Mucosa of descending colon (tissue), 3 donors: ENCODE measurements at places on chromosomes 4 and X. TPM values are rescaled to one million over a fixed set of nuclear protein-coding genes. Genes with fewer than 3 reads are reported as not detected.

Gene TLR7
- total RNA-seq = 0.72 TPM

Gene ALAS2
- not detected for total RNA-seq

Gene TASL
- total RNA-seq = 1.1 TPM

Gene RHOXF2B
- not detected for total RNA-seq

Gene SPATA4
- not detected for total RNA-seq

Gene TMEM271
- 0.35 TPM for total RNA-seq

Gene SSX4B
- total RNA-seq = not detected

Gene SLC38A5
- 25.9 TPM for total RNA-seq

Gene CXCL1
- 3.0 TPM for total RNA-seq

Gene SSX2
- total RNA-seq = not detected

Gene ATG4A
- total RNA-seq = 21.3 TPM

Gene FATE1
- total RNA-seq = not detected

Gene DCAF12L2
- total RNA-seq = not detected

Gene CPZ
- total RNA-seq = 0.81 TPM

Gene CSAG3
- not detected for total RNA-seq

Gene CLDN2
- total RNA-seq = 0.22 TPM

Gene TMEM154
- 6.5 TPM for total RNA-seq

Gene CLGN
- 1.8 TPM for total RNA-seq

Gene RNF128
- 13.5 TPM for total RNA-seq

Gene SAT1
- total RNA-seq = 267 TPM

Gene SCML2
- 1.0 TPM for total RNA-seq
